ENCODE measurements at places on chromosomes 3 and 15.

DNA sequence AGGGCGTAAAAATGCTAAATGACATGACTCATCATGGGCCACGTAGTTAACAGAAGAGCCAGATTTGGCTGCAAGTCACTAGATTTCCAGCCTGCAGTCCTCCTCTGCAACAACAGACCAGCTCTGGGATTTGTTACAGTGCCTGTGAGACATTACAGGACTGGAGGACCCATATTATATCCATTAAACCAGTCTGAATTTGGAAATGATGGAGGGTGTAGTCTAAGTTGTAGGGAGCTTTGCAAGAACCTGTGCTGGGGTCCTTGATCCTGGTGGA is 10.8 kb downstream of the ZNF774 start:
- no peak for DNase-seq

DNA sequence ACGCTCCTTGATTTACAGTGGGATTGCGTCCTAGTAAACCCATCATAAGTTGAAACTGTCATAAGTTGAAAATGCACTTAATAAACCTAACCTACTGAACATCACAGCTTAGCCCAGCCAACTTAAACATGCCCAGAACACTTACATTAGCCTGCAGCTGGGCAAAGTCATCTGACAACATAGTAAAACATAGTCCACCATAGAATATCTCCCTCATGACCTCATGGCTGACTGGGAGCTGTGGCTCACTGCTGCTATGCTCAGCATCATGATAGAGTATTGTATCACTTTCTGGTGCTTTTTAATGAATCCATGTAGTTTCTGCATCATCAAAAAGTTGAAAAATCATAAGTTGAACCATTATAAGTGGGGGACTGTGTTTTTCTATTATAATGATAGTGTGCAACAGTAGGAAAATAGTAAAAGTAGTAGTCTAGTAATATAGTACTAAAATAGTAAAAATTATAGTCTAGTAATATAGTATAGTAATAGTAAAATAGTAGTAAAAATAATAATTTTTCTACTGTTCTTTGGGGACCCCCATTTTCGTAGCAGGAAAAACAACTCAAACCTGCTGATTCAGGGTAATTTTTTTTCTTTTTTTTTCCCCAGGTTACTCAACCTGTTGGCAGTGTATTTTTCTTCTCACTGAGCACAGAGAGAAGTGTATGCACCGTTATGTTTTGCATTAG is 233.5 kb downstream of the MYRIP start:
- DNase-seq: no peak

DNA sequence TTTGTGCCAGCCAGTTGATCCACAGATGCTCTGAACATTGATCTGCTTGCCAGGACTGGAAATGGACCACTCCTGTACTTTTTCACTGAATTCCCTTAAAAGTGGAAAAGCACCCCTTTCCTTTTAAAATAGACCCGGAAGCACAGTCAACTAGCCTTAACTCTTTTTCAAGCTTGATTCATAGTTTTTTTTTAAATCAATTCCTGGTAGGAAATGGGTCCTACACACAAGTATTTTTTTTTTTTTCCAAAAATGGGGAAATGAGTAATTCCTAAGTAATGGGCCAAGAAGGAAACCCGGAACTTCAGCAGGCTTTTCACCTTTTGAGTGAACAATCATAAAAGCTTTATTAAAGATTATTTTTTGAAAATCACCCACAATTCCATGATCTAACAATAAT is 234.4 kb upstream of the ADAMTS9 start:
- DNase-seq: no peak

- no peak for DNase-seq
Observed at GRCh38 chr15:40469776-40470390, 901 bp upstream of the CHST14 start.

GRCh38 chr3:146550070-146550615 is 5.7 kb upstream of the PLSCR1 start:
- no peak for DNase-seq

- DNase-seq: no peak
Observed at GRCh38 chr15:40695469-40695890, 506 bp downstream of the RAD51 start.

GRCh38 chr3:129475863-129476262 is 35.8 kb downstream of the IFT122 start:
- no peak for DNase-seq

DNA sequence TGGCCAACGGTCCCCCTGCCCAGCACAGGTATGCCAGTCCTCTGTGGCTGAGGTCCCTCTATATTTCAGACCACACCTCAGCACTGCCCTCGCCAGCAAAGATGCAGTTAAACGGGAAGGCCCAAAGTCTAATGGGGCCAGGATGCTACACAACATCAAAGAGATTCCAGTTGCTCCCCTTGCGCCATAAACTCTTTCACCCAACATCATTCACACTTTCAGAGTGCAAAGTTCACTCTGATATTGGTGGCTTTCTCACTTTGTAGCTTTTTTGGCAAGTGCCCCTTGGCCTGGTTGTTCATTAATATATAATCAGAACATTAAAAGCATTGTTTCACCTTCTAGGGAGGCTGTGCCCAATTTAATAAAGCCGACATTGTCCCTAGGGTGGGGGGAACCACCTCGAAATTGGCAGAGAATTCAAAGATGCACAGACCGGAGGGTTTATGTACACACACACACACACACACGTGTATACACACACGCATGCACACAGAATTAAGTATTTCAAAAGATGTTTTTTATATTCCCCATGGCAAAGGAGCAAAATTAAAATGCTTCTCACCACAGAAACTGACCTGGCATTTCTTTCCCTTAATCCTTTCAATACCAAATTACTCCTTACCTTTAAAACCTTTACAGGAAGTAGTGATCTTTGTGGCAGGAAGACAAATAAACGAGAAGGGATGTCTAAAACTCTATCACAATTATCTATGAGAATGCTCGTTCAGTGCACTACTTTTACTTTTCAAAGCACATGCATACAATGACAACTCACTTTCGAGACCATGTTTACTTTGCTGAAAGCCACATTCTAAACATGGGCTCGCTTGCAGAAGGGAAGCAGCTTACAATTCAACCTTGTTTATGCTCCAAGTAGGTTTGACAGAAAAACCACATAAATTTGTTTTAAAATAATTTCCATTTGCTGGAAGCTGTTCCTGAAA is 19.5 kb downstream of the LRIG1 start:
- no peak for DNase-seq

DNA sequence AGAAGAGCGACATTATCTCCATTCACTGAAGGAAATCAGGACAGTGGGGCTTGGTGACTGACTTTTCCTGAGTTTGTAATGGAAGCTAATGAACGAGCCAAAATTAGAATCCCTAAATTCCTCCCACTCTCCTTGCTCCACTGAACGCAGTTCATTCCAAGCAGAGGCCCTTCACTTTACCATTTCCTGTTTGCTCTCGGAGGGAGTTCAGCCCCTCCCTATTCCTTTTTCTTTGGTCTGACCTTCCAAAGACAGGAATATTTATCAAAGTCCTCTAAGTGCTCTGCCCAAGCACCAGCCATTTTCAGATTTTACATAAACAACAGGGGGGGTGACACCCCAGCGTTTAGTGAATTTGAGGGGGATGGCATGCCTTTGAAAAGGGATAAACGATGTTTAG is 24.0 kb upstream of the PTPRG start:
- DNase-seq: no peak

DNA sequence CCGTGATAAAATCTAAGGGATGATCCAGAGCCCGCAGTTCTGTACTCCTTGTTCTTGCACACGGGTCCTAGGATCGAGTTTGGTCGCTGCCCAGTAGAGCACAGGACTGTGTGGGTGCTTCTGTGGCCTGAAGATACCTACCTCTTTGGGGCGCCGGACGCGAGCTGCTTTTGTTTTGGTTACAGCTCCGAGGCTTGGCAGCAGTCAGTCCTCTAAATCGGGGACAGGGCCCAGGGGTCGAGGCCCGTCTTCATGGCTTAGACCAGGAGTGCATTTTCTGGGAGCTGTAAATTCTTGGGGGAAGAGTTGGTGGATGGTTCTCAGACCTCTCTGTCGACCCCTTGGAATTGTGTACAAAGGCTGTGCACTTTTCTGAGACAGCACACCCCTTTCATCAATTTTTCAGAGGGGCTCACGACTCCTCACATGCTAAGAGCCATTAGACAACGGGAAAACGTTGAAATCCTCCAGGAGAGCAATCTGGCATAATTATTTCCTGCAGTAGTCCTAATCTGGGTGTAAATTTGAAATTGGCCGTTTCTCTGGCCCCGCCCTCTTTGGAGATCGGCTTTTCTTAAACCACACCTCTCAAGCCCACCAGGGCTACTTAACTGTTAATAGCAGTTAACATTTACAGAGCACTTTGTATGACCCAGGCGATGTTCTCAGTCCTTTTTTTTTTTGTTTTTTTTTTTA is 928 bp downstream of the CEP97 start:
- peak; percentile 4 for DNase-seq

- DNase-seq: peak; percentile 96
Observed at GRCh38 chr3:14402304-14402811, at the start of gene SLC6A6. Gene SLC6A6 (plus strand): TSS chr3:14402606. CDS start chr3:14443635, 41,029 bp downstream.

- no peak for DNase-seq
Observed at GRCh38 chr3:171967137-171967783, 72.1 kb upstream of the FNDC3B start.

DNA sequence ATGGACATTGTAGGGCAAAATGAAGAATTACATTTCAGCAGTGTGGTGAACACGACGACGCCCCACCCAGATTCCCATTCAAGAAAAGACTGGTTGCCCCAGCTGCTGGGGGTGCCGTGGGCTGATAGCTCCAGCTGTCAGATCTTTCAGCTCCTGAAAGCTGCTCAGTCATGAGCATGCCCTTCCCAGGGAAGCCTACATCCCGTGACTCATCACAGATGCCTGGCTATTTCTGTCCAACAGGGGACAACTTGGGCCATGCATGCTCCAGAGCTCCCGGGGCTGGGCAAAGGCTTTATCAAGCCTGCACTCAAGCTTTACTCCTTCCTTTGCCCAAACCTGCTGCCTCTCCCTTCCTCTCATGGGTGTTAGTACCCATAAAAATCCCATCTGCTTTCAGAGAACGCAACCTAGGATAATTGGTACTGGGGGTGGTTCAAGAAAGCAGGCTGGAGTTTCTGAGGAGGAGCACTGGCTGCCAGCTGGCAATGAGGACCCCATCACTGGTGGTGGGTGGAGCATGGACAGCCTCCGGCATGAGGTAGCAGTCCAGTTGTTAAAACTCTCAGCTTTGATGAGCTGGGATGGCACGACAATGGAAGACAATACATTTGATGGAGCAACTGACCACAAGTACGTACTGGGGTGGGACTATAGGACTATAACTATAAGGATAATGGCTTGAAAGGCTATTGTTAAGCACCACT is 16.4 kb upstream of the ST8SIA2 start:
- DNase-seq: no peak

- DNase-seq: no peak
Observed at GRCh38 chr3:183845608-183846288, 20.4 kb upstream of the MAP6D1 start.

DNA sequence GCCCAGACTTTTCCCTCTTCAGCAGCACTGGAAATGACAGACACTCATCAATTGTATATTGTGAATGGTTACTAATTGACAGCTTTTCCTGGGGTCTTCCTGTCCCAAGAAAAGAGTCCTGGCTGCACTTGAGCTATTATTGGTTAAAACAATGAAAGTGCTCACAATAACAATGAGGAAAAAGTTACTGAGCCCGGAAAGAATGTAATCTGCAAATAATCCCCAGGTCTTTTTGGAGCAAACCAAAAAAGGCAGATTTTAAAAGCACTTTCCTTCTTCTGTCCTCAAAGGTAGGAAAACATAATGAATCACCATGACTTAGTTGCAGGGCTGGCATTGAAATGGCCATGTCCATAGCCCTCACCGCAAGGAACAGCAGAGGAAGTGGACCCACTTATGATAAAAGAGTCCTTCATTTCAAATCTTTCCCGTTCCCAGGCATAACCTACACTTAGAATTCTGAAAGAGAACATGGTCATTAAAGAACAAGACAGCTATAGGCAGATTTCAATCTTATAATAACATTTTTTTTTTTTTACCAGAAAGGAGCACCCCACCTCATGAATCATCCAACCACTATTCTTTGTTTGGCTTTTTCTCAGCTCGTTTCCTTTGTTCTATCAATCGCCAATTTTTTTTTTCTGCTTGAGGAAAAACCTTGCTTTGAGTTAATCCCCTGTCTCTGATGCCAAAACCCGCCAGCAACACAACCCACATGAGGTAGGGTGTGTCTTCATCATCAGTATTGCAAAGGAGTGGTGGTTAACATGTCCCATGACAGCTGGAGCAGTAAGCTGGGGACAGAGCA is 35.5 kb upstream of the ATP1B3 start:
- DNase-seq: no peak

GRCh38 chr3:90180096-90180495 is 1072.7 kb downstream of the EPHA3 start:
- no peak for DNase-seq

- no peak for DNase-seq
Observed at GRCh38 chr3:158961911-158962310, 160.1 kb downstream of the MFSD1 start.

DNA sequence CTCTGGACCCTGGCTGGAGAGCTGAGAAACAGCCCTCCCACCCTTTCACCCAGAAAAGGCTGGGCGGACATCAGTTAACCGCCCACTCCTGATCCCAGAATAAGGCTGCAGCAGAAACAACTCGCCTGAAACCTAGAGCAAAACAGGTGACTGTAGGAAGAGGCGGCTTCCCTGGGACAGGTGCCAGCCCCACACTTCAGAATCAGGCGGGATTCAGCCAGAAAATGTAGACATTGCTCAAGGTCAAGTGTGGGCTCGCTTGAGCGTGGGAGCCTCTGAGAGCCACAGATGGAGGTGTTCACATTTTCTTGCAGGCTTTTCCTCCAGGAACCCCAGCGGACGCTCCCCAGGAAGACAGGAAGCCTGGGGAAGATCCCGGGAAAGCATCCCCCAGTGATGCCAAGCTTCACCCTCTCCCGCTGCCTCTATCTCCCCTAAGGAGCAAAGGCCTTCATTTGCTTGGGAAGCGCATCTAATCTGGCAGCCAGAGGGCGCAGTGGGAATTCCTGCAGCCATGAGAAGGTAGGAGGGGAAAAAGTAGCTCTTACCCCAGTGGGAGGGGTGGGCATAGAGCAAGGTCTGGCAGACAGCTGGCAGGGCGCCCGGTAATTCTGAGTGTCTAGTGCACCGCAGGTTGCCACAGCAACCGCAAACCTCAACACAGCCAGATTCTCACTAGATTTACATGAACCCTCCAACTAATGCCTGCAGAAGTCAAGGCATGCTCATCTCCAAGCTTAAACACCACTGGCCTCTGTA is 77.7 kb downstream of the OCA2 start:
- DNase-seq: peak; percentile 20

DNA sequence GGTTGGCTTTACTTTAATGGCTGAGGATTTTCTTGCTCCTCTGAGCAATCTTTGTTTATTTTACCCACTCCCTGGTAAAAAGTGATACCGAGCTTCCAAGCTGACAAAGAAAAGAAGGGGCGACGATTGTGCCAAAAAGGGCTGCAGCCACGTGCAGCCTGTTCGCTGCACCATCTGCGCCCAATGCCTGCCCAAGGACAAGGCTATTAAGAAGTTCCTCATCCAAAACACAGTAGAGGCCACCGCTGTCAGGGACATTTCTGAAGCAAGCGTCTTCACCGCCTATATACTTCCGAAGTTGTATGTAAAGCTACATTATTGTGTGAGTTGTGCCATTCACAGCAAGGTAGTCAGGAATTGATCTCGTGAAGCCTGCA is 4.4 kb downstream of the ARHGAP31 start:
- no peak for DNase-seq
